Right renal cortex interstitium (tissue), 3 donors: ENCODE measurements at places on chromosomes 11 and 22. TPM values are rescaled to one million over a fixed set of nuclear protein-coding genes. Genes with fewer than 3 reads are reported as not detected.

NLRP14 gene
- 0.79 TPM for polyA plus RNA-seq

PLAAT3 gene
- 14.8 TPM for polyA plus RNA-seq

SEC14L6 gene
- polyA plus RNA-seq, result 6.7 TPM

SLC17A6 gene
- not detected for polyA plus RNA-seq

NCAPD3 gene
- 27.6 TPM for polyA plus RNA-seq

TLCD5 gene
- 11.0 TPM for polyA plus RNA-seq

RRAS2 gene
- 56.4 TPM for polyA plus RNA-seq

FREY1 gene
- 0.32 TPM for polyA plus RNA-seq

IFT27 gene
- 47.9 TPM for polyA plus RNA-seq
